Hippocampal formation (tissue), 2 donors: ENCODE measurements at places on chromosomes 16 and 17.

- no peak for DNase-seq
These were observed 105.6 kb upstream of the TOM1L1 start for GRCh38 chr17:54795046-54795445.

DNA sequence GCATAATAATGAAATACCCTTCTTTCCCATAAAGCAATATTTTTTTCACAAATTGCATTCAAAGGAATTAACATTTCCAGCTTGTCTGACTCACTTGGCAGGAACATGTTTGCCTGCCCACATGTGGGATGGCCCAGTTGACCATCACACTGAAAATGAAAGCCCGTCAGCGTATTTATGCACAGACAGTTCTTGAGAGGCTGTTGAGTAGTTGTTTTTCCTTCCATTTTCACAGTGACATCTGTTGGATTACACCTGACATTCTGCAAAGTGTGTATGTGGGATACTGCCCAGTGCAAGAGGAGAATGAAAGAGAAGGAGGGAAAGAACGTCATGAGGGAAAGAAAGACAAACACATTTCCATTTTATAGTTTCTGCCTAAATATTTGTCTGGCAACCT, 29.7 kb downstream of the HS3ST4 start:
- no peak for DNase-seq

GRCh38 chr16:60204181-60204580, 1470.1 kb upstream of the GOT2 start:
- no peak for DNase-seq

DNA sequence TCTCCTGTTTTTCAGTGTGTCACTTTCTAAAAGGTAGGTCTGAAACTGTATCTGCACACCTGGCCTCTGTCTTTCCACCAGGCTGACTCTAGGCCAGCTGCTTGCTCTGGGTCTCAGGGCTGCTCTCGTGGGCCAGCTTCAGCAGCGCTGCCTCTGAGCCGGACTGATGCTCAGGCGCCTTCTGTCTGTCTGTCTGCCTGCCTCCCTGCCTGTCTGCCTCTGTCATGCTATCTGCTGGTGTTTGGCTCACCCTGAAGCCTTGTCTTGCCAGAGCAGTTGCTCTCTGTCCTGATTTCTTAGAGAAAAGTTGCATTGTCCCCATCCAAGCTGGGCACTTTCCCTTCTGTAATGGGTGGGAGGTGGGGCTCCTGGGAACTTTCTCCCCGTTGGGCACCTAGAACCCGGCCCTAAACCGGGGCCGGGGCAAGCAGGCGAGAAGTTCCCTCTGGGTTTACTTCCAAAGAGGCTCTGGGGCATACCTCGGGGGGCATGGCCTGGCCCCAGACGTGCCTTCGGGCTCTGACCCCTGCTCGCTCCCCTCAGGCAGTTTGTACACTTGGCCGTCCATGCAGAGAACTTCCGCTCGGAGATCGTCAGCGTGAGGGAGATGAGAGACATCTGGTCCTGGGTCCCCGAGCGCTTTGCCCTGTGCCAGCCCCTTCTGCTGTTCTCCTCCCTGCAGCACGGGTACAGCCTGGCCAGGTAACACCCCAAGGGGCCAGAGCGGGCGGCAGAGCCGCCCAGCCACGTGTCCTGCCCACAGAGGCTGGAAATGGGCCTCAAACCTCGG, 15.9 kb upstream of the ATP6V0C start:
- DNase-seq = no peak

DNA sequence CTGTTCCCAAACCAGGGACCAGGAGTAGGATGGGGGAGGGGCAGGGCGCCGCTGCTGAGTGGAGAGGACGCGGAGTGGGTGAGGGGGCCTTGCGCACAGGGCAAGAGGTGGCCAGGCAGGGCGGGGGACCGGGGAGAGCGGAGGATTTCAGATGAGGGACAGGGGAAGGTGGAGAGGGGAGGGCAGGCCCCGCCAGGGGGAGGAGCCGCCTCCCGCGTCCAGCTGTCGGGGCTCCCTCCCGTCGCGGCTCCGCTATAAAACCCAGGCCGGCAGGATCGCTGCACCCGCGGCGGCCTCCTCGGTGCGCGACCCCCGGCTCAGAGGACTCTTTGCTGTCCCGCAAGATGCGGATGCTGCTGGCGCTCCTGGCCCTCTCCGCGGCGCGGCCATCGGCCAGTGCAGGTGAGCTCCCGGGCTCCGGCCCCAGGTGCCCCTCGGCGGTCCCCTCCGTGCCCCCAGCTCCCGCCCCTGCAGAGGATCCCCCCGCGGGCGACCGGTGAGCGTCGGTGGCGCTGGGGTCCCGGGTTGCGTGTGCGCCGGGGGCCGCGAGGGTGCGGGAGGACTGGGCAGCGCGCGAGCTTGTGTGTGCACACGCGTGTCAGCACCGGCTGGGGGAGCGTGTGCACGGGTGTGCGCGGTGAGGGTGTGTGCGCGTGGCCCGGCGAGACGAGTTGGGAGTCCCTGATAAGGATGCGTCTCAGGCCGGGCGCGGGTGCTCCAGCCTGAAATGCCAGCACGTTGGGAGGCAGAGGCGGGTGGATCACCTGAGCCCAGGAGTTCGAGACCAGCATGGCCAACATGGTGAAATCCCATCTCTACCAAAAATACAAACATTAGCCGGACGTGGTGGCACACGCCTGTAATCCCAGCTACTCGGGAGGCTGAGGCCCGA, at the start of gene CA4:
CA4 (plus strand) TSS at position 283 of the 892 bp plus-strand sequence; CDS start at position 345, 62 bp downstream.
- no peak for DNase-seq

GRCh38 chr16:81581107-81581506, 136.5 kb downstream of the CMIP start:
- DNase-seq = no peak

DNA sequence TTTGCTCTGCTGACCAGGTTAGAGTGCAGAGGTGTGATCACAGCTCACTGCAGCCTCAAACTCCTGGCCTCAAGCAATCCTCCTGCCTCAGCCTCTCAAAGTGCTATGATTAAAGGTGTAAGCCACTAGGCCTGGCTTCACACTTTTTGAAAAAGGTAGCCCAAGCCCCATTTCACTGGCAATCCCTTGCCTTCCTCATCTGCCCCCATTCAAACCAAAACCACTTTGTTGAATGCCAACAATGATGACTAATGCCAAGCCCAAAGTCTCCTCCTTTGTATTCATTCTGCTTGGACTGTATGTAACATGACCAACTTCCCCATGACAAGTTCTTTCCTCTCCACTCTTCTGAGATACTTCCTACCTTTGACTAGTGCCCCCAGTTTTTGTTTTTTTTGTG, 33.1 kb downstream of the N4BP1 start:
- DNase-seq = no peak

GRCh38 chr16:17367923-17368322, 102.8 kb downstream of the XYLT1 start:
- DNase-seq = no peak

GRCh38 chr17:29760279-29761039, 137.7 kb upstream of the CORO6 start:
- no peak for DNase-seq

DNA sequence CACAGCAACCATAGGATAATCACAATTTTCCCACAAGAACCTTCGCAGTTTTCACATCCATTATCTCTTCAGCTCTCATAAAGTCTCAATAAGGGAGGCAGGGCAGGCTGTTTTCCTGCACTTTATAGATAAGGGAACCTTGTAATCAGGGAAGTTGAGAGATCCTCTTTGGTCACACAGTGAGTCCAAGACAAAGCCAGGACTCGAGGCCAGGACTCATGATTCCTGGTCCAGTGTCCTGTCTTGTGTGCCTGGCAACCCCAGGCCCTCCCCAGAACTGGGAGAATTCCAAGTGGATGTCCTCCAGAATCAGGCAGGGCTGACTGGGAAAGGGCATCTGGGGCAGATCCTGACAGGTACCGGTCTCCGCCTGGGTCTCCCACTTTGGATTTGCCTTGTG, 23.1 kb upstream of the PHF12 start:
- DNase-seq = no peak

GRCh38 chr16:83967838-83968305, at the start of gene NECAB2:
Gene NECAB2 (plus strand): TSS chr16:83968244. CDS start chr16:83968649, 405 bp downstream.
- DNase-seq = peak; percentile 29

- no peak for DNase-seq
These were observed 1.8 kb downstream of the KIAA0513 start for GRCh38 chr16:85029408-85029784.

DNA sequence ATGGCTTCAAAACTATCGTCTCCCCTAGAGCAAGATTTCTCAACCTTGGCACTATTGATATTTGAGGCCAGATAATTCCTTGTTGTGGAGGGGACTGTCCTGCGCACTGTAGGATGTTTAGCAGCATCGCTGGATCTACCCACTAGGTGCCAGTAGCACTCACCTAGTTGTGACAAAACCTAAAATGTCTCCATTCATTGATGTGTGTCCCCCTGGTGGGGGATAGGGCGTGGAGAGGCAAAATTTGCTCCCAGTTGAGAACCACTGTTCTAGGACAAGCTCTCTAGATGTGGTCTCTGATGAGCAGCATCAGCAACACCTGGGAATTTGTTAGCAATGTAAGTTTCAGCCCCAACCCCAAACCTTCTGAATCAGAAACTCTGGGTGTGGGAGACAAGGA, 259.0 kb downstream of the XYLT1 start:
- DNase-seq = no peak

- no peak for DNase-seq
These were observed 2.6 kb upstream of the KRT35 start for GRCh38 chr17:41483531-41483930.

DNA sequence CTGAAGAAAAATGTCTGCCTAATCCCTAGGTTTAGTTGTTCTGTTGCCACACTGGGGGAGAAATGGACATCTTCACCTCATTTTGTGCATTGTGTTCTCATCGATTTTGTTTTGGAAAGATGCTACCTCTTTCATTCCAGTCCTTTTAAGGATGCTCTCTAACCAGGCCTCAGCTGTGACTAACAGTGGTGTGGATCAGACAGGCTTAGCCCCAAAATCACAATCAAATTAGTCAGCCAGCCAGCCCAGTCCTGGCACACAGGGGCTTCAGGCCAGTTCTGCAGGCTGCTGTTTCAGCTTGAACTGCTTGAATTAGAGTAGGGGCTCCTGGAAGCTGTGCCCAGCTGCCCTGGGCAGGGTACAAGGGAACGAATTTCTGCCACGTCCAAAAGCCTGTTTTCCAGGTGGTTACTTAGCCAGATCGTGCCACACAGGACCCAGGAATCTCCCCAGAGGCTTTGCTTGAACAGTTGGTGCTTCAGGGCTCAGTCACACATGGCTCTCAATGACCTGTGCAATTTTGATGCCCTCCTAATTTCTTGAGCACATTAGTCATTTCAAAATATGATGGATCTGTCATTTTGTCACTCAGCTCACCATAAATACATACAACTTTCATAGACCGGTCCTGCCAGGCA, 60.7 kb downstream of the CLEC16A start:
- no peak for DNase-seq

GRCh38 chr16:57925310-57925709, 45.6 kb downstream of the CNGB1 start:
- no peak for DNase-seq

GRCh38 chr16:83390759-83391158, 417.0 kb upstream of the HSBP1 start:
- DNase-seq = no peak

DNA sequence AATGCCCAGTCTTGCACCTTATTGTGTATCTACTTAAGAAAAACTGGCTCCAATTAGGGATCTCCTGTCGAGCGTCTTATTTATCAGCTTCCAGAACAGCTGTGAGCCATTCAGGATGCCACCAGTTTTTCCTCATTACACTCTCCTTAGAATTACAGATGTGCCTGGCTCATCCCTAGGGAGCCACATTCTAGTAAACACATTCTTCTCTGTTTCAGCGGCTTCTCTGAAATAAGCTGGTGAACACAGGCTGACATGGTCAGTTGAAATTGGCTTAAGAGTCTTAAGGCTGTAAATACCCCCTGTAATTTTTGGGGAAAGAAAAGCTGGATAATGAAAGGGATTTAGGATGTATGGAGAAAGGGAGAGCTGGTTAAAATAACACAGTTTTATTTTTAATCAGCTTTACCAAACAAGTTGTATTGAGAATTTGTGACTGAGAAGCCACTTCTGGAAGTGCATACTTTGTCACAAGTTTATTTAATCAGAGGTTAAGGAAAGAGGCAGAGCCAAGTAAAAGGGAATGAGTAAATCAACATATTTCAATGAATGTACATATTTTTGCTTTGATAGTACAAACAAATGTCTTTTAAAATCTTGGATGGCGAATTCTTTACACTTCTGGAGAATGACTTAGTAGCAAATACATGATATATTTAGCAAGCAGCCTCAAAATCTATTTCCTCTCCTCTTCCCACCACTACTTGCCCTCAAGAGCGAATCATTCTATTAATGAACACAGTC, 562.0 kb upstream of the GOT2 start:
- no peak for DNase-seq

- no peak for DNase-seq
These were observed 23.2 kb upstream of the KLHL11 start for GRCh38 chr17:41888332-41888965.

DNA sequence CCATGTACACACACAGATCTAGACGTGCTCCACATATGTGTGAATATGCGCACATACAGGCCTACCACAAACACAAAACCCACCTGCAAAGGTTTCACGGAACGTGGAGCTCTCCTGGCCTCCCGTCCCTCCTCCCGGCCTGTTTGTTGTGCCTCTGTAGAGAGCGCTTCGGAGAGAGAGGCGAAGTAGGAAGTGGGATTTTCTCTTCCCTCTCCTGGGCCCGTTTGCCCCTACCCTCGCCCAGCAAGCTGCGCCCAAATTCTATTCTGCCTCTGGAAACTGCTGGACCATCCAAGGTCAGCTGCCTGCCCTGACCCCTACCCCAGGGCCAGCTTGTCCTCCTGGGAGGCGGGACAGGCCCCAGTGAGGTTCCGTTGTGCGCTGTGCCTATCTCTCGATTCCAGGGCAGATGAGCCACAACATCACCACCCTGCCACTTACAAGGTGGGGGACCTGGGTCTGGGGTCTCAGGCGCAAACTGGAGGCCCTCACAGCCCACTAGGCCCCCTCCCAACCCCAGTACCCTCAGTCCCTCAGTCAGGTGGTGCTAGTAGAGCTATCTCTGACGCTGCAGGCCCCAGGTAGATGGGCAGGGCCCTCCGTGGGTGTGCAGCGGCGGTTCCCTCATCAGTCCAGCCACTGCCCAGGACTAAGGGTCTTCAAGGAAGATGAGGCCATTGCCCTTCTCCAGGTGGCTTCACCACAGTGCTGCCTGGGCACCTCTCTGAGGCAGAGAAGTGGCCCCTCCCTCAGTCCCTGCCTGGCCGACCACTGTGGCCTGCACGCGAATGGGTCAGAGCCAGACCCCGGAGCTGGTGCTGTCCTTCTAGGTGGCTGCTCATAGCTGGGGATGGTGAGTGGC, 54.2 kb downstream of the BEAN1 start:
- DNase-seq = no peak

GRCh38 chr17:17088086-17088485, 45.8 kb downstream of the MPRIP start:
- no peak for DNase-seq

DNA sequence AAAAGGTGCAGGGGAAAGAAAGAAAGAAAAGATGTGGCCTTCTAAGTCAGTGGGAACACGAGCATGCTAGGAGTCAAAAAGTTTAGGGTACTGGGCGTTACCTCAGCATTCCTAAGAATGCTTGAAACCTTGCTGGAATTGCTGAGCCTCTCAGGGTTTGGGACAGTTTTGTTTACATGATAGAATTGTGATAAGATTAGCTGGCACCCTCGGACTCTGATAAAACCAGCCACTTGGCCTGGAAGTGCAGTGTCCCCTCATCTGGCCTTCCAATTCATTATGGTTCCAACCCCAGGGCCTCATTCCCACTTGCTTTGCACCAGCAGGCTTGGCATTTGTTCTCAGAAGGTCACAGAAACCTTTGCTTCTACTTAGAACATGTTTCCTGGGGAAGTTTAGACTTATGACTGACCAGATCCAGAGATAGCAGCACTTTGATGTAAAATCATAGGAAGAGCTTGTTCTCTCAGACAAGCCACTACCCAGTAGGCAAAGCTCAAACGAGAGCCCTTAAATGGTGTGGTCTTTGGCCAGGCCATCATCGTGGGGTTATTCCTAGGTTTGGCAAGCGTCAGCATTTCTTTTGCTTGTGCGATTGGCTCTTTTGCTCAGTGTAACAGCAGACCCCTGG, 8.0 kb downstream of the SGF29 start:
- no peak for DNase-seq
